ENCODE measurements at places on chromosomes 5 and 9.

- no peak for DNase-seq
These were observed 566 bp upstream of the FOCAD start for GRCh38 chr9:20683351-20684034.

DNA sequence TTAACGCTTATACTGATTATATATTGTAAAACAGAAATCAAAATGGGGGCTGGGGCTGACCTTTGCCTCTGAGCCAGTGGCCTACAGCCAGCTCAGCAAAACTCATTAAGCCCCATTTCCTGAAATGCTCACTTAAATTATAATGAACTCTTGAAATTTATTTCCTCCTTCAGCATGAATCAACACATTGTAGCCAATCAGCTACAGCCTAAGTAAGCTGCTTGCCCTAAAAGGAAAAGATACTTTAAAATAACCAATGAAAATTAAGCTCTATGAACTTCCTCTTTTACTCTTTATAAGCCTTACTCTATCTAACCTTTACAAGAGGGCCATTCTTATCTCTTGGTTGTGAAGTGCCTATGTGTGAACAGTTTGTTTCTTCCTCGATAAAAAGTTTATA is 33.5 kb upstream of the SUB1 start:
- DNase-seq, result no peak

DNA sequence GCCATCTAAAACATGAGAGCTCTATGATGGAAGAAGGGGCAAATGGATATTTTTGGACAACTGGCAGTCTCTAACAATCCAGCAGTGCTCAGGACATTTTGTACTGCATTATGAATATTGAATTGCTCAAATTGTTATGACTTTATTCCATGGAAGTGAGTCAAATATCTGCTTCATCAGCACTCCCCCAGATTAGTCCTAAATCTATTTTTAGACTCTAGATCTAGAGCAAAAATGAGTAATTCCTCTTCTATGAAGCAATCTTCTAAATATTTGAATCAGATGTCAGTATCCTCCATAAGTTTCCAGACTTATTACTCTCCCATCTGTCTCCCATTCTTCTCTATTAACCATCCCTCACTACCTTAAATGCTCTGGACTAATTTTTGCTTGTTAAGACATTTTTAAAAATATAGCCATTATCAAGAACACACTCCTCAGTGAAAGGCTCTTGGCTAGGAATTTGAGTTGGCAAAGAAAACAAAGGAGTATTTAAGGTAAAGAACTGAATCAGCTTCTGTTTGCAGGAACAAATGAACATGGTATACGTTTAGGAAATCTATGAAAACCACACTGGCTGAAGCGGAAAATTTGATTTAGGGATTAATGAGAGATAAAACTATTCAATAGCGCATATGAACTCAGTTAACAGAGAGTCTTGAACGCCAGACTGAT is 300.9 kb downstream of the MCTP1 start:
- DNase-seq, result no peak

- no peak for DNase-seq
These were observed 30.4 kb upstream of the FYB1 start for GRCh38 chr5:39249564-39250274.

DNA sequence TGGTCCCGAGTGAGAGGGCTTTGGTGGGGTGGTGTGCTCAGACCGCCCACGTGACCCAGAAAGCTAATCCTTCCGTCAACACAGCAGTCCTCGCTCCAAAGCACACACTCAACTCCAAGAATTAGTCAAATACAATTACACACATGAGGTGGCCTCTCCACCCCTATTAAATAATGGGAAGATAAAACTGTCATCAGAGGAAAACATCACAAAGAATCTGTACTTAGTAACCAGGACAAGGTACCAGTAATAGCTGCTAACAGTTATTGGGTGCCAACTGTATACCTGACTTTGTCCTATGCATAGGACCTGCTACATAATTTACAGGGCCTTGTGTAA is 222.8 kb downstream of the HSPA4 start:
- no peak for DNase-seq

- DNase-seq, result no peak
These were observed 50.5 kb upstream of the SH3PXD2B start for GRCh38 chr5:172504701-172505402.

- DNase-seq, result no peak
These were observed 20.0 kb downstream of the PIP5K1B start for GRCh38 chr9:68725070-68725469.

DNA sequence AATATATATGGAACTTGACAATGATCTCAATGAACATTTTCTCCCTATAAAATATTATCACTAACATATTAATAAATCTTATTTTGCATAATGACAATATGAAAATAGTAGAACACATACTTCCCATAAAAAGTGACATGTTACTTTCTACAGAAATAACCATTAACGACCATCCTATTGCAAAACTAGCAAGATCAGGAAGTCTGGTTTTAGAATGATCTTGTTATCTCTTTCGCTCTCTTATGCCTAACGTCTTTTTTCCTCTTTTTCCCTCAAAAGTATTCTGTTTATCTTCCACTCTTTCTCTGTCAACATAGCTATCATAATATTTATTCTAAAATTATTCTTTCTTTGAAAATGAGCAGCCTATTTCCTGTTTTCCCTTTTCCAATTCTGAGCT is 21.6 kb upstream of the C5orf46 start:
- no peak for DNase-seq

DNA sequence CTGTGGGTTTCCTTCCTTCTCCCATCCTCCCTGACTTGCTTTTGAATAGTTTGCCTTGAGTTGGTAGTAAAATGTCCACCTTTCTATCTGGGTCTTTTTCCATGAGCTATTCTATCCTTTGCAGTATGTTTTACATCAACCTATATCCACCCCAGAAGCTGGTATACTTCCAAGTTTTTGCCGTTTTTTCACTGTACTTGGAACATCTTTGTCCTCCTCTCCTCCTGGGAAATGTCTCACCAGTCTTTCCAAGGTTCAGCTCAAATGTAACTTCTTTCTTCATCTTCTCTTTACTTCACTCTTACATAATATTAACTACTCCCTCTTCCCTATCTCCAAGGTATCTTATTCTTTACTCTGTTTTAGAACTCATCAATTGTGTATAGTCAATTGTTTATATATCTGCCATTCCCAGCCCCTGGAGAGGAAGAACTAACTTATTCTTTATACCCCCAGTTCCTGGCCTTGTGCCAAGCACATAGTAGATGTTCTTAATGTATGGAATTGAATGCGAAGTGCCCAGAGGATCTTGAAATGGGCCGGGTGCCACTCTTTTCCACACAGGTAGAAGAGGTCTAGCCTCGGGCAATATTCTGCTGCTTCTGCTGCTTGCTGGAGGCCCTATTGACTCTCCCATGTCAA is 34.9 kb upstream of the SLC1A3 start:
- DNase-seq, result no peak

DNA sequence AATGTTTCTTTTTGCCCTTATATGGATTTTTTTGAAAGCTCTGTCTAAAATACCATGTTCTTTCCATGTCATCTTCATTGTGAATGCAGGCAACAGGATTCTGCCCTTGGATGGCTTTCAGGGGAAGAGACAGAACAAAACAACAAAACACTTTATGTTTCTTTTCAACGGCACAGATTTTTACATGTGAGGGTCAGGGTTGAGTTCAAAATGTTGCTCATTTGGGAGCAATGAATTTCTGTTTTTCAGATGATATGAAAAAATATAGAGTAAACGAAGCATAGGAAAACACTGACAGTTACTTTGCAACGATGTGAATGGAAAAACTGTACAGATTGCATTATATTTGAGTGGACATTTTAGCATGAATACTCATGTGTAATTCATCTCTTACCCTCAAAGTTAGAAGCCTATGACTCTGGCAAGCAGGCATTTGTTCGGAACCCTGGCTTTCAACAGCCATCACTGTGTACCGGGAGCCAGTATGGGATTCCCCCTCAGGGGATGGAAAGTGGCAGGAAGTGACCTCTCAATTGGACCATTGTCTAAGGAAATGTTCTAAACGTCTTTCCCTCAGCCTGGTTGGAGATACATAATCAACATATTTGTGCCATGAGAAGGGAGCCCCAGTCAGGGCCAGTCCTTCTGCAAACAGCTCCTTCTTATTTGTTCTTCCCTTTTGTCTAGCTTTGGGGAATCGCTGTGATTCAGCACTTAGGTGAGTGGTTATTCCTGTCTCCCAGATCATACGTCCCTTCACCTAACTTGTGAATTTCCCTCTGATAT is 153.9 kb upstream of the MEF2C start:
- DNase-seq, result no peak

DNA sequence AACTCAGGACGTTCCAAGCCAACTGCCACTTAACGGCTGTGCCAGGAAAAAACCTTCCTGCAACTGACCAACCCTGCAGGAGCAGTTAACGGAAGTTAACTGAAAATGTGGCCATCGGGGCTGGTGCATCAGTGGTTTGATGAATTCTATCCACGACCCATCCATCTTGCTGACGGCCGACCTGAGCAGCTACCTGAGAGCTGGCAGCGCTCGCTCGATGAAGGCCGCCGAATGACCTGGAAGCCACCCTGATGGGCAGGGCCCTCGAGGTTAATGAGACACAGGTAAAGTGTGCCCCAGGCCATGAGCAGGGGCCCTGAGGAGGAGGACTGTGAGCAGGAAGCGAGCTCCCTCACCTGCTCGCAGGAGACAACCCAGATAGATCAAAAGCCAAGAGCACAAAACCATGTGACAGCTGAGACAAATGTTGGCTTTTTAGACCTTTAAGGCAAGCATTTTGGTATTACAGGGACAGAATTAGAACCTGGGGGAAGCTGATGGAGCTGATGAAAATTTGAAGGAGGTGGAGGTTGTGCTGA is 35.3 kb upstream of the FLT4 start:
- no peak for DNase-seq

DNA sequence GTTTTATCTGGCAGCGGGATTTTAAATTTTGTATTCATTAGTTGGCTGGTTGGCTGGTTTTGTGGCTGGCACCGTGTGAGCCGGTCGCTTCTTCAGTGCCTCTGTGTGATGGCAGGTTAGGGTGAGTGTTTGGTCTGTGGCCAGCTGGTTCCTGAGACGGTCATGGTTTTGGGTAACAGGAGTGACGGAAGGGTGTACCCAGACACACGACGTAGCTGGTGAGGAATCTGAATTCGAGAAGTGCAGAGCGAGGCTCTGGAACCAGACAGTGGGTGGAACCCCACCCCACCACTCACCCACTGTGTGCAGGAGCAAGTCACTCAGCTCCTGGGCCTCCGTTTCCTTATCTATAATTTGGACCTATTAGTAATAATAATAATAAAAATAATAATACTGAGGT is 2.7 kb downstream of the BTNL9 start:
- DNase-seq, result no peak

GRCh38 chr5:171913987-171914273 is 92.5 kb downstream of the FBXW11 start:
- DNase-seq, result no peak

GRCh38 chr5:50791813-50792212 is 125.4 kb downstream of the PARP8 start:
- DNase-seq, result no peak

GRCh38 chr5:110977915-110978314 is 93.6 kb upstream of the TSLP start:
- DNase-seq, result no peak

DNA sequence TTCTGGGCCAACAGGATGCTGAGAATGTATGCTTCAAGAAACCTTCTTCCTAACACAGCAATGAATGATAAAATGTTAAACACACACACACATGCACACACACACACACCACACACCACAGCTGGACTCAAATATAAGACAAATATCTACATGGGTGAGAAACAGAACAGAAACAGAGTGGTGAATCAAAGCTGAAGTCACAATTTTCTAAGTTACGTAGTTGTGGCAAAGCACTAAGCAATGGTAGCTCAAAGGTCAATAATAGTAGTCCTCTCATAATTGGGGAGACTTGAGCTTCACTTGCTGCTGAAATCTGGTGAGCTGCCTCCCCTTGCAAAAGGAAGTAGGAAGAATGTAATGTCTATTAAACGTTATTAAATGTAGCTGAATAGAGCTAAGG is 33.7 kb upstream of the ITGA1 start:
- DNase-seq, result no peak

GRCh38 chr9:114558027-114558675 is 29.4 kb upstream of the ATP6V1G1 start:
- no peak for DNase-seq

DNA sequence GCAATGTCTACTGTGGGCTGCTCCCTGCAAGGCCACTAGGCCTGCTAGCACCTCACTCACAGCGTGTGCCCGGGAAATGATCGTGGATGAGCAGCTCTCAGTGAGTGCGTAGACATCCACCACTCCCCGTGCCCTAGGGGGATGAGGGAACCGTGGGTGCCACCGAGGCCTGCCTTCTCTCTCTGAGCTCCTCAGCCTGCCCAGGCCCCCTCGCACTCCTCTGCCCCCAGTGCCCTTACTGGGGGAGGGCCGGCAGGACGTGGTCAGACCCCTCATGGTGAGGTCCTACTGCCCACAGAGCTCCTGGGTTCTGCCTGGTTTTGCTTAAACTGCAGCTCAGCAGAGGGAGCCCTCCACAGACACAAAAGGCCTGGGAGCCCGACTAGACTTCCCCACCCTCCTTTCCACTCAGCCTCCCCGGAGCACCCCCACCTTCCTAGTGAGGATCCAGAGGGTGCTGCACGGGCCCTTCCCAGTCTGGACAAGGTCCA is 220.0 kb downstream of the CACNA1B start:
- DNase-seq, result no peak

GRCh38 chr5:59782856-59783255 is 110.7 kb downstream of the PDE4D start:
- DNase-seq, result no peak

GRCh38 chr5:135832941-135833920 is 1.2 kb upstream of the SLC25A48 start:
- no peak for DNase-seq

DNA sequence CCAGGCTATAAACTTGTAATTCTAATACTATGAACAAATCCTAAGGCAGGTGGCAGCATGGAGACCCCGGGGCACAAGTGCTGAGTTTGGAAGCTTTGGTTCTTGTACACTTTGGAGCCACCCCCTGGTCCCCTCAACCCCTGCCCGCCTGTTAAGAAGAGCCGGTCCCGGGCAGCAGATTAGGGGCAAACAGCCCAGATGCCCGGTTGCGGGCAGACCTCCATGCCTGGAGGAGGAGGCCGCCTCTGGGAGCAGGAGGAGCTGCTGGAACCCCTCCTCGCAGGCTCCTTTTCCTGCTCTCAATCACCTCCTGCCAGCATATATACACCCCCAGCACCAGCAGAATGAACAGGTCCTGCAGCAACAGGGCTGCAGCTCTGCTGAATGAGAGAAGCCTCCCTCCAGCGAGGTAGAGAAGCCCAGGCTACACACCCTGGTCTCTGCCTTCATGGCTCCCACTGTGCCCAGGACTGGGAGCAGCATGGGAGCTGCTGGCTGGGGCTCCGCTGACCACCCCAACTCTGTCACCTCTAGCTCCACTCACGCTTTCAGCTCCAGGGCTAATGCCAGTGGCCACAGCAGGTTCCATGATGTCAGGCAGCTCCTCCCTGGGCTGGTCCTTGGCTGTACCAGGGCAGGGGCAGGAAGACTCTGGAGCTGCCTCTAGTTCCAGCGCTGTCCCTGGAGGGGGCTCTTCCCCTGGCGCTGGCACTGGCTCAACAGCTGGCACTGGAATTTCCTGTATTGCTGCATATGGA is 1713.5 kb upstream of the ACO1 start:
- DNase-seq, result no peak
